ENCODE measurements at places on chromosomes 12 and 14.

DNA sequence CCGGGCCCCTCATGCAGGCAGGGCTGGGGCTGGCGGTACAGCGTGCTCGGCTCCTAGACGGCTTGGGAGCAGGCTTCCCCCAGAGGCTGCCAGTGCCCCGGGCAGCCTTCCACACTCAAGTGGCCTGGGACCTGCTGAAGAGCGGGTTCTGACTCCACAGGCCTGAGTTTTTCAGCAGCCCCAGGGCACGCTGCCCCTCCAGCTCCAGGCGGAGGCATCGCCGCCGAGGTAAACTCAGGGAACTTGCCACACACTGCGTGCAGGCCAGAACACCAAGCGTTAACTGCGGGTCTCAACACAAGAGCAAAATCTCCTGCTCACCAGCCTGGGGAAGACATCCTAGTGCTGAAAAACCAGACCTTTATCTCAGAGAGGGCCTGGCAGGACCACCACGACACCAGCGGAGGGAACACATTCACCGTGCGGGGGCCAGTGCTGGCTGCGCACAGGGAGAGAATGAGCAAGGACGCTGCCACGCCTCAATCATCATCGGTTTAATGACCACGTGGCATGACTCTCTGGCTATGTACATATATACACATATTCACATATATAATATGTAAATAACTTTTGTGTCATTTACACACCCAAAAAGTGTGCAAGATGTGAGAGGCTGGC, 21.3 kb downstream of the PSMC1 start:
- DNase-seq = no peak

DNA sequence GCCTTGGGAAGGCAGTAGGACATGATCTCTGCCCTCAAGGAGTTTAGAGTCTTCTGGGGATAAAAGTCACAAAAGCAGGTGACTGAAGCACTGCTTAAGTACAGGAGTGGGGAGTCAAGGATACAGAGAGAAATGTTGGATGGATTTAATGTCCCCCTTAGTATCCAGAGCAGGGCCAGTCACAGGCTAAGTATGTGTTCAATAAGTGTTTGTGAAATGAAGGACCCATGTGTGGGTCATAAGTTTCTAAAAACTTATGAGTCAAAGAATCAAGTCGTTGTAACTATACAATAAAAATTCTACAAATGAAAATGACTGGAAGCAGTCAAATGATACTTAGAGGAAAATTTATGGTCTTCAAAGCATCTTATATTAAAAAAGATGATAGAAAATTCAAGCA, 25.1 kb downstream of the KRT80 start:
- no peak for DNase-seq

DNA sequence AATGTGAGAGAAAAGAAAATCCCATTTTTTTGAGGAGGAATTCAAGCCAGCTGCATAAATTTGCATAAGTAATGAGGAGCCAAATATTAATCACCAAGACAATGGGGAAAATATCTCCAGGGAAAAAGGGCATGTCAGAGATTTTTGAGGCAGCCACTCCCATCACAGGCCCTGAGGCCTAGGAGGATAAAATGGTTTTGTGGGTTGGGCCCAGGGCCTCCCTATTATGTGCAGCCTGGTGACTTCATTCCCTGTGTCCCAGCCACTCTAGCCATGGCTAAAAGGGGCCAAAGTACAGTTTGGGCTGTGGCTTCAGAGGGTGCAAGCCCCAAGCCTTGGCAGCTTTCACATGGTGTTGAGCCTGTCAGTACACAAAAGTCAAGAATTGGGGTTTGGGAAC, 1051.0 kb upstream of the FOXG1 start:
- no peak for DNase-seq

DNA sequence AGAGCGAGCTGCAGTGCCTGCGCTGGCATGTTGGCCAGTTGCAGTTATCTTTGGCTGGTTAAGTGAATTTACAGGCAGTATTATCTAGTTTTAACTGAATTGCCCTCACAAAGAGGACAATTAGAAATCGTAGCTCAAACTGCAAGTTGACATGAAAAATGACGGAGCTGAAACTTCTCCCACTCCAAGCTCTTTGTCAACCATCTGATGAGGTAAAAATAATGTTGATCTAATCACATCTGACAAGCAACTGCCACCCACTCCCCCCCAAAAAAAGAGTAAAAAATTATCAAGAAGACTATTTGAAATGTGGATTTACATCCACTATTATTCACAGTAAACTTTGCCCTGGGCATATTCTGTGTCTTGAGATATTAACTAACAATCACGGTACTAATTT, 84.7 kb upstream of the VASH1 start:
- DNase-seq = no peak

DNA sequence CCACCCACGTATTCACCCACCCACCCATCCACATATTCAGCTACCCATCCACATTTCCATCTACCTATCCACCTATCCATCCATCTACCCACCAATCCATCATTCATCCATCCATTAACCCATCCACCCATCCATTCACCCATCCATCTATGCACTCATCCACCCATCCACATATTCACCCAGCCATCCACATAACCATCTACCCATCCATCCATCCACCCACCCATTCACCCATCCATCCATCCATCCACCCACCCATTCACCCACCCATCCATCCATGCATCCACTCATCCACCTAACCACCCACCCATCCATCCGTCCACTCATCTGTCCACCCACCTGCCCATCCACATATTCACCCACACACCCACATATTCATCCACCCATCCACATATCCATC, 70.5 kb downstream of the LGMN start:
- DNase-seq = no peak

DNA sequence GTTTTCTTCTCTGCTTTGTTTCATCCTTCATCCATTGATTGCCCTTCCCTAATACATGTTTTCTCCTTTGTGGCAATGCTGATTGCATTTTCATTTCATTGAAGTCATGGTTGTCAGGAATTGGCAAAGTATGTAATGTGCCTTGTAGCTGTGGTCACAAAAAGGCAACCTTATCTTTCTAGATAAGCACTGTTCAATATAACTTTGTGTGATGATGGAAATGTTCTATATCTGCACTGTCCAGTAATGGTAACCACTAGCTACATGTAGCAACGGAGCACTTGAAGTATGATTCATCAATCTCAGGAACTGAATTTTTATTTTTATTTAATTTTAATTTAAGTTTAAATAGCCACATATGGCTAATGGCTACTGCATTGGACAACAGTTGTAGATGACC, 79.8 kb downstream of the PCNX1 start:
- DNase-seq = no peak

DNA sequence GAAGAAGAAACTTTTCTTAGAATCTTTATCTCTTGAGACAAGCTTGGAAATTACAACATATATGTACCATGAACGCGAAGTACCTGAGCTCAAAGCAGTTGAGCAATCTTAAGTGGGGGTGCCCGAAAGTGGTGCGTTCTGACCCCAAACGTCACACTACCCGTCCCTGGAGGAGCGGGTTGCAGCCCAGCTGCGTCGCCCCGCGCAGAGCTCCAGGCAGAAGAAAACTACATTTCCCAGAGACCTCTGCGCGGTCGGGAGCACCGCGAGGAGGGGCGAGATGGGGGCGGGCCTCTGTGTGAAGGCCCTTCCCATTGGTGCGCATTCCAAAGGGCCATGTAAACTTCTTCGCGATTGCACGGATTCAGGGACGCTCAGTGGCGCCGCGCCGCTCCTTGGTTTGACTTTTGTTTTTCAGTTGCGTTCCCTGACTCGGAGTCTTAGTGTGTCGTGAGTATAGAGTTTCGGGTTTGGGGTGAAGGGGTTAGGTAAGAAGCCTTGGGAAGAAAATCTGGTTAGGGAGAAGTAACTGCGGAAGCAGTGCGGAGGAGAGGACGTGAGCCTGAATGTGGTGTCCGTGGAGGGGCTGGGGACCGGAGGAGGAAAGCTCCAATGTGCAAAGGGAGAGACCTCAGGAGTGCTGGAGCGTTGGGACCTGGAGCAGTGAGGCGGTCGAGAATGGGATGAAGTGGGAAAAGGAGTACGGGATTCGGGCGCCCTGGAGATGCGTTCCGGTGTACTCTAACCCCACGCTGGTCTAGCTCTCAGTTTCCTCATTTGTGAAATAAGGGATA, at the start of gene CCDC77:
TSS of gene CCDC77 (plus strand) at position 410 of the 794 bp plus-strand sequence. CDS start 7,740 bp downstream, outside the sequence.
- peak; percentile 83 for DNase-seq

DNA sequence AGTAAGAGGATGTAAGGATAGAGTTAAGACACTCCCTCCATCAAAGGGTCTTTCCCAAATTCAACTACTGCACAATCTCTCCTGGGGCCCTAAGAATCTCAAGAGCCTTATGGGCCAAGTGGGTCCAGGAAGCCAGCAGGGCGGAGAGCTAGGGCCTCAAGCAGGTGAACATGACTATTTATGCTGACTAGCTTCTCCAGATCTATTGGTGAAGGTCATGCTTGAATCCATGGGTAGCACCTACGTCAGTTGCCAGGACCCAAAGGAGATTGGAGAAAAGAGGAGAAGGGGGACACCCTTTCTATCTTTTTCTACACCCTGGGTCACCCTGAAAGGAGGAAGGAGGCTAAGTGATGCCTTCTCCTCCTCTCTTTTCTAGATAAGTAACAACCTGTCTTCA, 534.2 kb upstream of the MIS18BP1 start:
- no peak for DNase-seq

DNA sequence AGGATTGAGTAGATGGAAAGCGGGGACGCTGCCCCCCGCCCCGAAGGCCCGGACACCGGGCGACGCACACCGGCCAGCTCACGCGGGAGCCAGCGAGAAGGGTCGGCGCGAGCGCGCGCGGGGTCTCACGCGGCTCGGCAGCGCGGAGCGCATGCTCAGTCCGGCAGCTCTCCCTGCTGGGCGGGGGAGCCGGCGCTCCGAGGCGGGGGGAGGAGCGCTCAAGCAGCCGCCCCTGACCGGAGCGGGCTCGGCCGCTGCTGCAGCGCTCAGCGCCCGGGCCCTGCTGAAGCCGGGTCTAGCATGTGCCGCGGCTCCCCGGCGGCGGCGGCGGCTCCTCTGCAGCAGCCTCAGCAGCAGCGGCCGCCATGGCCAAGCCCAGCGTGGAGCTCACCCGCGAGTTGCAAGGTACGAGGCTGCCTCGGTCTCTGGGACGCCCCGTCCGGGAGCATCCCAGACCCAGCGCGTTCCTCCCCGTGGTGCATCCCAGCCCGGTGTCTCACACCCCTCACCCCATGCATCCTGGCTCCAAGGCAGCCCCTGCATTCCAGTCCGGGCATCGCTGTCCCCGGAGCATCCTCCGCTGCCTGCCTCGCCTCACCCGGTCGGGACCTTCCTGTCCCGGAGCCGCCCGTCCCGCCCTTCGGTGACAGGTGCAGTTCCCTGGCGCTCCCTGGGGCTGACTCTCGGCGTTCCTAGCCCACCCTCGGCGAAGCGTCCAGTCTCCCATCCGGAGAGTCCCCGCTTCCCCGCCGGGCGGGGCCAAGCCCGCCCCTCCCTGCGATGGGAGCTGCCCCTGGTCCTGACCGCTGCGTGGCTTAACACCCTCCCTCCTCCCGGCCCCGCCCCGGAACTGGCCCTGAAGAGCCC, at the start of gene CARMIL3:
TSS of gene CARMIL3 (plus strand) at position 221 of the 867 bp plus-strand sequence. CDS start at position 366, 145 bp downstream.
- peak; percentile 69 for DNase-seq

GRCh38 chr12:93682846-93683261, 5.7 kb downstream of the CRADD start:
- DNase-seq = no peak

DNA sequence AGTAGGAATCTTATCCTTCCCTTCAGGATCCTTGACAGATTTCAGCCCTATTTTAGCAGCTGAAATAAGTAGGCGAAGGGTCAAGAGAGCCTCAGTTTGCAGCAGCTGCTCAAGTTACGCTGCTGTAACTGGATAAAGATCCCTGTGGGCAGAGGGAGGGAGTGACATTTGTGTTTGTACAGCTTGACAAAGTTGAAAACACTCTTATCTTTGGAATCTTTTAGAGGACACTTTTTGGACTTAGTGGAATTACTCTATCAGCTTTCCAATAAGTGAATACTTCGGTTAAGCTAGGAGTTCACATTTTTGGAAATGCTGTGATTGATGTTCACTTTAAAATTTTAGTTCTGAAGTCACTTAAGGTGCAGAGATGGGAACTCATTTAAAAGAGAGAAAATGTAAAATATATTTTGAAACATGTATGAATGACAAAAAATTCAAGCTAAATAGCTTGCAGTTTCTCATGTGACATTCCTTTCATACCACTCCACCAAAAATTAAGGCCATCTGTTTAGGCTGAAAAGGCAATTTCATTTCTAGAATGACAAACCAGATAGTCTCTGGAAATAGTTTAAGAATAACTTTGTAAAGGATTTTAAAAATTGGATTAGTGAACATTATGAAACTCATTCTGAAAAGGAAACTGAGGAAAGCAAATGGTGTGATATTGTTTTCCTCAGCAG, 55.2 kb downstream of the SLC38A4 start:
- DNase-seq = no peak

GRCh38 chr12:88628856-88629509, 48.7 kb upstream of the KITLG start:
- DNase-seq = no peak

GRCh38 chr14:64581363-64581762, 31.6 kb downstream of the PPP1R36 start:
- no peak for DNase-seq

- no peak for DNase-seq
These were observed 83.7 kb upstream of the IGF1 start for GRCh38 chr12:102564026-102564425.

DNA sequence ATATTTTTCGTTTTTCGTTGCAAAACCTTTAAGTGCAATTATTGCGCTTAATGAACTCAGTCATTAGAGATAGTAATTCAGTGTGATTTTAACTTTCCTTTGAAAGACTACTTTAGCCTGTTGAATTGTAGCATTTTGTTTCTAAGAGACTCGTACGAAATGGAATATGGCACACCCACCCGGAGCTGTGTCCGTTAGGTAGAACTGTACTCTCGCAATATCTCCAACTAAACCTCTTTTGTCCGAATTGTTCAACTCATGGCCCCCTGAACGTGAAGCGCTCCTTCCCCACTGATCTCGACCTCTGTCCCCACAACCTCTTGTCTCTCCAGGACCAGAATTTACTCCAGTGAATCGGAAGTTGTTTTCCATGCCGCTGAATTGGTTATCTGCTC, 800 bp downstream of the PCNX4 start:
- DNase-seq = no peak

DNA sequence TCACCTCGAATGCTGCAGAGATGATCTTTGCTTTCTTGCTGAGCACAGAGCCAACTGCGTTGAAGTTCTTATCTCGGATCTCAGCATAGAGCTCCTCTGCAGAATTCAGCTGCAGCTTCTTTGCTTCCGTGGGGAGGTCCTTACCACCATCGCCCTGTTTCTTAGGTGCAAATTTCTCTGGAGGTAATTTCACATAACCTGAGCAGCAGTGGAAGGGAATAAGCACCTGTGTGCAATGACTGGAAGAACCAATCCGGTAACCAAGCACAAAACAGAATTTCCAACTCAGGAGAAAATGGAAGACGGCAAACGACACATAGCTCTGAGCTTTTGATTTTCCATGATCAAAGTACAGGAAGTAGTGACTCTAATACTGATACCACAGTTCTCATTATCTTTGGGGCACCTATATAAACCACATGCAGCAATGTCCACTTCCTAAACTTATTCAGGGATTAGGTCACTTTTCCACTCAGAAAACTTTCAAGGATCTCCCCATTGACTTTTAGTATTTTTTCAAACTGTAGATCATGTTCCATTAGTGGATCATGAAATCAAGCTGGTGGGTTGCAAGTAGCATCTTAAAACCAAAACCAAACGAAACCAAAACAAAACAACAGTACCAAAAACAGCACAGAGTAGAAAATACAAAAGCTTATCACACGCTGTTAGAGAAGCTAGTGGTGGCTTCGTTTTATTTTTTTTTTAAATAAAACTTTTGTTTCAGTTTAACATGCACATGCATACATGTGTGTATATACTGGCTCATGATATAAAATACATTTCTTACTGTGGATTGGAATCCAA, 18.9 kb upstream of the DIABLO start:
- no peak for DNase-seq

GRCh38 chr14:104218361-104219180, 80.2 kb downstream of the KIF26A start:
- DNase-seq = peak; percentile 70

Data from RWPE2 (cell line).